Dermis blood vessel endothelial cell (primary cell): ENCODE measurements at places on chromosomes 12 and 14.

- DNase-seq: no peak
These were observed 27.9 kb upstream of the DEGS2 start for GRCh38 chr14:100187247-100187833.

GRCh38 chr12:130849561-130850417 lies 10.7 kb upstream of the STX2 start:
- DNase-seq: no peak

- DNase-seq: no peak
These were observed 73.2 kb downstream of the SLC2A13 start for GRCh38 chr12:40032433-40033241.

- DNase-seq: no peak
These were observed 62.8 kb downstream of the DENND5B start for GRCh38 chr12:31528095-31528494.

DNA sequence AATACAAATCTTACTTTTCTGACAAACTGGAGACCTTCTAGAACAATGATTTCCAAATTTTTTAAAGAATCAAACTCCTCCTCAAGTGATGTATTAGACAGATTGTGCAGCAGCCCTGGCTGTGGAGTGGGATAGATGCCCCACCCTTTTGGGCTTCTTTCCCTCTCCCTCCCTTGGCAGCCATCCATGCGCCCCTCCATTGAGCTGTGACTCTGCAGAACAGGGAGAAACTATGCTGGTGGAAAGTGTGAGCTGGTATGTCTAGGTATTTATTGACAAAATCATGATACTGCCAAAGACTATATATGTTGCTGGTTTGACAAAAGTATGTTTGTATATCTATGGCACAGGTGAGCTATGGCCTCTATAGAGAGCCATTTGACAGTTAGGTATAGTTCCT lies 138.5 kb downstream of the KTN1 start:
- DNase-seq: no peak

GRCh38 chr14:75753696-75754095 lies 92.7 kb downstream of the TTLL5 start:
- no peak for DNase-seq

DNA sequence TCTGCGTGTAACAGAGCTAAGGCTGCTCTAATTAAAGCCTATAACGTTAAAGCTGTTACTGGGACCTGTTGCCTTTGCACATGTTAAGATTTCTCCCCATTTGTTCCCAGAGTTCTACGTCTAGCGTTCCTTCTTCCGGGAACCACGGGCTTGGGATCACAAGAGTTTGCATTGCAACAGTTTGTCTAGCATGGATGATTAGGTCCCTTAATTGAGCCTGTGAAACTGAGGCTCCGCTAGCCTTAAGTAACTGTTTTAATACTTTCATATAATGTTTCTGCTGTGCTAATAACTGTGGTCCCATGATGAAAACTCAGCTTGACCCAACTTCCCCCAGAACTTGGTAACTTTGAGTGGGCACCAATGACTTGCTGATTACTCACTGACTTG lies 16.7 kb upstream of the LYZ start:
- peak; percentile 11 for DNase-seq

DNA sequence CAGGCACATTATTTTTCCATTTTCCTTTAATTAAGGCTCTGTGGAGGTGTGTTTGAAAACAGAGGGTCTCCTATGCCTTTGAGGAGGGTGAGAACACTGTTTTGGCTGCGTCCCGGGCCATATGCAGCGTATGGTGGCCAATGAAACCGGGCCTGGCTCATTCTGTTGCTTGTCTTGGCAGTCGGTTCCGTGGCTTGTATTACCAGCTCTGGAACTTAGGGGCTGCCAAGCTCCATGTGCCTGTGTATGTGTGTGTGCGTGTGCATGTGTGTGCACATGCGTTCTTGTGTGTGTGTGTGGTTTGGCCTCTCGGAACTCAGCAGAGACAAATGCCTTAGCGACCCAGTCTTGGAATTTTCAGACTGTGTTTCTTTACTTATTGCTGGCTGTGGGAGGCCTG lies 2.7 kb downstream of the JDP2 start:
- no peak for DNase-seq
